ENCODE measurements at places on chromosomes 1 and 21.
A peak's percentile ranks its signal among the peaks of the same experiment; 100 is the strongest.

GRCh38 chr1:111738133-111738435 lies 1.1 kb downstream of the INKA2 start:
- DNase-seq, result no peak

DNA sequence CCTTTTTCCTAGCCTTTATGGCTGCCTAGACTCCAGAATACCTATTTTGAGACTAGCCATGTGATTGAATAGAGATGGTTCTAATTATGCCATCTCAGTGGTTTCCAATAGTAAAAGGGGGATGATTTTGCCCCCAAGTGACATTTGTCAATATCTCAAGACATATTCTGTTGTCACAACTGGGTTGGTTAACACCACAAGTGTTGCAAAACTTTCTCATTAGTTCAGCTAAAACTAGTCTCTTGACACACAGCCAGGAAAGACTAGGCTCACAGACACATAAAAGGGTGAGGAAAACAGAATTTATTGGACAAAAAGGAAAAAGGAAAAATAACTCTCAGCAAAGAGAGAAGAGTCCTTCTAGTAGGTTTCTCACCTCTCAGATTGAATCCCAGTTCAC lies 39.9 kb upstream of the GBP5 start:
- DNase-seq, result peak; percentile 12

- DNase-seq, result no peak
Observed at GRCh38 chr1:175449306-175449705, 256.7 kb upstream of the KIAA0040 start.

GRCh38 chr1:183817576-183818288 lies 12.8 kb downstream of the RGL1 start:
- DNase-seq, result no peak

All from AML-193 (cell line).